ENCODE measurements at places on chromosomes 5 and 9. TPM values are rescaled to one million over a fixed set of nuclear protein-coding genes. Genes with fewer than 3 reads are reported as not detected.

- no peaks in the 10 kb centered on the region for H3K27me3 ChIP-seq
- no peaks in the 10 kb centered on the region for H3K36me3 ChIP-seq
- H3K4me1 ChIP-seq, result no peaks in the 10 kb centered on the region
Measured at GRCh38 chr5:175561085-175561484, 82.7 kb downstream of the SFXN1 start.

DNA sequence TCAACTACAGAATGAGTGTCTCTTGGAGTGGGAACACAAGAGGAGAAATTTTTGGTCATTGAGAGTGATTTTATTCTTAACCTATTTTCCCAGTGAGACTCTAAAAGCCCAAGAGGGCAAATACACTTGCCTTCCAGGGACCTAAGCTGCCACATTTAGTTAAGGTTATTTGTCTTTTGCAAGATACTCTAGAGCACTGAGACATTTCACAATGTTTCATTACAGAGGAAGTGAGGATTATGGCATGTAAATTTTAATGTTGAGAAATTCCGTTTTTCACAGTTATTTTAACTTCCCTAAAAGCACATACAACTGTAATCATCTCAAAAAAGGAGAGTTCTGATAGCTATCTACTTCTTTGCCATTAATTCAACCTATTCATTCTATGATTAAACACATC is 38.7 kb upstream of the RAB3C start:
- no peak for DNase-seq
- no peaks in the 10 kb centered on the region for H3K36me3 ChIP-seq
- H3K27ac ChIP-seq, result no peak overlapping the region
- no peak overlapping the region for H3K4me3 ChIP-seq

DNA sequence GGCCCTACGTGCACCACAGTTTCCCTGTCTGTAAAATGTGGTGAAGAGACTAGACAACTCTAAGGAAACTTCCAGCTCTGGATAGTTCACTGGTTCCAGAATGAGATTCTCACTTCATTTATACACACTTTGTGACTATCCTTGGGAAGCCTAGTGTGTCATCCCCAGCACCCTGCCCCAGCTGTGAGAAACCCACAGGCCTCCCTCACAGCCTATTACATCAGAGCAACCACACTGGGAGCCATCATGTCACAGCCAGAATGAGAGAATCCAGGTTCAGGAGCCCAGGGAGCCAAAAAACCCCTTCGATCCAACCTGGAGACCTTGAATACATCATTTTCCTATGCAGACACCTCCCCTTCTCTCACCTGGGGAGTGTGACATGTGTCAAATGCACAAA is 21.0 kb upstream of the HAND1 start:
- no peak overlapping the region for H3K4me3 ChIP-seq
- H3K27me3 ChIP-seq, result no peaks in the 10 kb centered on the region
- no peaks in the 10 kb centered on the region for H3K4me1 ChIP-seq
- no peaks in the 10 kb centered on the region for H3K36me3 ChIP-seq
- DNase-seq, result no peak

The TMEM174 gene
- total RNA-seq, result not detected

DNA sequence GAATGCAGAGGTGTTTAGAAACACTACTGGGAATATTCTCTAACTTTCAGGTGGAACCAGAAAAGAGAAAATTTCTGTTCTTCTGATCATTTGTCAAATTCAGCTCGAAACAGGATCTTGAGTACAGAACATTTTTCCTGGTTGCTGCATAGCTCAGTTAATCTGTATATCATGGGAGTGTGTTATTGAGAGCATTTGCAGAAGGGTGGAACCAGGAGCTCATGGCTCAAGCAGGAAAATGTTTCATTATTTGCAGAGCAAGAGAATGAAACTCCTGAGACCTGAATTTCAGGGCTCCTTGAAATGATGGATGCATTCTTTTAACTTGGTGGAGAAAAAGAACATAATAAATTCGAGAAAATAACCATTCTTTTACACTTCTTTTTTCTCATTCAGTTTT is 97.9 kb downstream of the AOPEP start:
- no peak overlapping the region for H3K27ac ChIP-seq
- DNase-seq, result no peak
- no peaks in the 10 kb centered on the region for H3K36me3 ChIP-seq
- no peaks in the 10 kb centered on the region for H3K27me3 ChIP-seq
- no peak overlapping the region for H3K4me3 ChIP-seq

GRCh38 chr9:4959031-4959430 is 26.0 kb upstream of the JAK2 start:
- H3K4me1 ChIP-seq, result no peaks in the 10 kb centered on the region
- H3K27ac ChIP-seq, result no peak overlapping the region
- H3K36me3 ChIP-seq, result no peaks in the 10 kb centered on the region

- no peaks in the 10 kb centered on the region for H3K36me3 ChIP-seq
- peak overlapping the region; percentile 2 for H3K4me3 ChIP-seq
- H3K27me3 ChIP-seq, result no peaks in the 10 kb centered on the region
- peak overlapping the region; percentile 99 for H3K27ac ChIP-seq
- peaks cover 33% of the 10 kb centered on the region for H3K4me1 ChIP-seq
- DNase-seq, result peak; percentile 87
Measured at GRCh38 chr9:37466037-37466709, 923 bp upstream of the ZBTB5 start.

The DCAF12 gene
- total RNA-seq, result 19.1 TPM

DNA sequence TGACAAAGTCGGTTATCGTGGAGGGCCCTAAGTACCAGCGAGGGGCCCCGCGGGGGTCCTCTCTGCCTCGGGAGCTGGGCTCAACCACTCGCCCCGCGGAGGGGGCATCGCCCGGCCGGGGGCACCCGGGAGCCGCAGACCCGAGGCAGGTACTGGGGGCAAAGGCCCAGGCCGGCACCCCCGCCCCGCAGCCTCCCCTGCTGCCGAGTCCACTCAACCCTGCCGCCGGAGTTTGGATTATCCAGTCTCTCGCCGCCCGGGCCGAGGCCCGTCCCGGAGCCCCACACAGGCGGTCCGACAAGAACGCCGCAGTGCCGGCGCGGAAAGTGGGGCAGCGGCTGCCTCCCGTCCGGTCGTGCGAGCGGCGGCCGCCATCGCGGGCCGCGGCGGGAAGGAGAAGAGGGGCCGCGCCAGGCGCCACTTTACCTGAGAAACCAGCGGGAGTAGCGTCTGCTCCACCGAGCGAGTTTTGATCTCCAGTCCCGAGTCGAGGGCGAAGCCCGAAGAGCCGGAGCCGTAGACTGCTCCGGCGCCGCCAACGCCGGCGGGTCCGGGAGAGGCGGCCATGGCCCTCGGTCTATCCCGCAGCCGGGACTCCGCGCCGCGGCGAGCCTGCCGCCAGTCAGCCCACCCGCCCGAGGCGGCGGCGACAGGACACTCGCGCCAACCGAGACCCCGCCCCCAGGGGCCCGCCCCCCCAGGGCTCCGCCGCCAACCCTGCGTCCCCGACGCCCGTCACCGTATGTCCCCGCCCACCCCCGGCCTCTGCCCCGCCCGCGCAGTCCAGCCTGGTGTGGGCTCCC is at the start of gene CTNNAL1:
Gene CTNNAL1, minus strand, starts transcription at position 624 of the 803 bp plus-strand sequence. Its CDS starts 57 bp downstream, at position 567.
- DNase-seq, result peak; percentile 97
- no peaks in the 10 kb centered on the region for H3K36me3 ChIP-seq
- peak within 1 kb of the TSS; percentile 94 for H3K27ac ChIP-seq
- H3K4me3 ChIP-seq, result peak within 1 kb of the TSS; percentile 56
- no peaks in the 10 kb centered on the region for H3K27me3 ChIP-seq

The FLT4 gene
- 7.5 TPM for total RNA-seq

DNA sequence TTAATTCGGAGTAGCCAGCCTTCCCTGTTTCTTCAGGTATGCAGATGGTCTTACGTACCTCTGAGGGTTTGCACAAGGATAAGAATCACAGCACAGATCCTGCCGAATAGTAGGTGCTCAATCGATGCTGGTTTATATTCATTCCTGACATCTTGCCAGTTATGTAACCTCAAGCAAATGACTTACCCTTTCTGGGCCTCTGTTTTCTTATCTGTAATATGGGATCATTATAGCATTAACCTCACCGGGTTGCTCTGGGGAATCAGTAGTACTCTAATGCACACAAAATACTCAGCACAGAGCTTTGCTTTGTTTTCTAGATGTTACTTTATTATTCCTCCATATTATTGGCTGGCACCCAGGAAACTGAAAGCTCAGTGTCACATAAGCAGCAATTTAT is 7.7 kb upstream of the NR5A1 start:
- peaks cover 5% of the 10 kb centered on the region for H3K4me1 ChIP-seq
- H3K36me3 ChIP-seq, result no peaks in the 10 kb centered on the region
- no peak for DNase-seq
- no peak overlapping the region for H3K27ac ChIP-seq

DNA sequence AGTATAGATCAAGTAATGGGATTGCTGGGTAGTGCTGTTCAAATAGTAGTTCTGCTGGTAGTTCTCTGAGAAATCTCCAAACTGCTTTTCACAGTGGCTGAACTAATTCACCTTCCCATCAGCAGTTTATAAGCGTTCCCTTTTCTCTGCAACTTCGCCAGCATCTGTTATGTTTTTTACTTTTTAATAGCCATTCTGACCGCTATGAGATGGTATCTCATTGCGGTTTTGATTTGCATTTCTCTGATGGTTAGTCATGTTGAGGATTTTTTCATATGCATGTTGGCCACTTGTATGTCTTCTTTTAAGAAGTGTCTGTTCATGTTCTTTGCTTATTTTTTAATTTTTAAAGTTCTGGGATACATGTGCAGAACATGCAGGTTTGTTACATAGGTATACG is 279.2 kb upstream of the NREP start:
- H3K27me3 ChIP-seq, result no peaks in the 10 kb centered on the region
- no peaks in the 10 kb centered on the region for H3K36me3 ChIP-seq
- no peak overlapping the region for H3K27ac ChIP-seq
- DNase-seq, result no peak
- no peak overlapping the region for H3K4me3 ChIP-seq

The C9orf153 gene
- 7.6 TPM for total RNA-seq

DNA sequence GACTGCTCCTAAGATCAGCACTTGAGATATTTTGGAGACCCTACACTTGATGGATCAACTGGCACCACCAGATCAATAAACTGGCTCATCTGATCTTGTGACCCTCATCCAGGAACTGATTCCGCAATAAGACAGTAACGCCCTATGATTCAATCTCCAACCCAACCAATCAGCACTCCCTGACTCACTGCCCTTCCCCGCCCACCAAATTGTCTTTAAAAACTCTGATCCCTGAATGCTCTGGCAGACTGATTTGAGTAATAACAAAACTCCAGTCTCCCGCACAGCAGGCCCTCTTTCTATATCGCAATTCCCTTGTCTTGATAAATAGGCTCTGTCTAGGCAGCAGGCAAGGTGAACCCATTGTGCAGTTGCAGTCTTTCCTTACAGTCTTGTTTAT is 677.0 kb downstream of the LRRC70 start:
- H3K36me3 ChIP-seq, result no peaks in the 10 kb centered on the region
- H3K4me1 ChIP-seq, result no peaks in the 10 kb centered on the region
- no peak overlapping the region for H3K27ac ChIP-seq

- no peaks in the 10 kb centered on the region for H3K36me3 ChIP-seq
- no peak for DNase-seq
- no peaks in the 10 kb centered on the region for H3K27me3 ChIP-seq
- peaks cover 8% of the 10 kb centered on the region for H3K4me1 ChIP-seq
- H3K4me3 ChIP-seq, result no peak overlapping the region
Measured at GRCh38 chr5:55538661-55539060, 3.9 kb upstream of the PLPP1 start.

DNA sequence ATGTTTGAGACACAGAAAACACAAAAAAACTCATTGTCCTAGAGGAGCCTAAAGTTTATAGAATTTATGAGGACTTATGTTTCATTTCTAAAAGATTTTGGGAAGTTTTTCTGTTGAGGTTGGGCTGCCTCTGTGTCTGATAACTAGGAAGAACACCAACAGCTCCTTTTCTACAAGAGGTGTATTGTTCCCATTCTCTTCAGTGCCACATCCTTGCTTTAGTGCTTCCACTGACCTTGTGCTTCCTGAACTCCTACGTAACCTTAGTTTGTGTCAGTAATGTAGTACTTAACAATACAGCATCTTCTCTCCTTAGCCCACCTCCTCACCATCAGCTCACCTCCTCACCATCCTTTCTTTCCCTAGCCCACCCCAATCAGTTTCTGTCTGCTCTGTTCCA is 117.3 kb upstream of the TNC start:
- no peaks in the 10 kb centered on the region for H3K27me3 ChIP-seq
- H3K4me3 ChIP-seq, result no peak overlapping the region
- H3K36me3 ChIP-seq, result no peaks in the 10 kb centered on the region

DNA sequence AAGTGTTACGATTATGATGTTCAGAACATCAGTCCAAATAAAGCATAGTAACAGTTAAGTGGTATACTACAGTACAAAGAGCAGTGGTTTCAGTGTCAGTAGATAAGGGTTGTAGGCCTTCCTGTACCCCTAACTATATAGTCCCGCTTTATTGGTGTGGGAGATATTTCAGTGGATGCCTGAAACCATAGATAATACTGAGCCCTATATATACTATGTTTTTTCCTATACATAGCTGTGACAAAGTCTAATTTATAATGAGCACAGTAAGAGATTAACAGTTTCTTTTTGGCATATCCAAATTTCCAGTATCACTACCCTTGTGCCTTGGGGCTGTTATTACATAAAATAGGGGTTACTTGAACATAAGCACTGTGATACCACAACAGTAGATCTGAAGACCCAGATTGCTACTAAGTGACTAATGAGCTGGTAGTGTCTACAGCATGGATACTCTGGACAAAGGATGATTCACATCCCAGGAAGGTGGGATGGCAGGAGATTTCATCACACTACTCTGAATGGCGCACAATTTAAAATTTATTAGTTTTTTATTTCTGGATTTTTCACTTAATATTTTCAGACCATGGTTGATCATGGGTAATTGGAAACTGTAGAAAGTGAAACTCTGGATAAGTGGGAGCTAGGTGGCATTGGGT is 119.3 kb downstream of the RPS23 start:
- no peaks in the 10 kb centered on the region for H3K27me3 ChIP-seq
- H3K4me3 ChIP-seq, result no peak overlapping the region
- no peak overlapping the region for H3K27ac ChIP-seq
- DNase-seq, result no peak
- H3K4me1 ChIP-seq, result peaks cover 8% of the 10 kb centered on the region

The NR5A1 gene
- not detected for total RNA-seq

GRCh38 chr5:2903451-2904395 is 152.2 kb upstream of the IRX2 start:
- H3K4me1 ChIP-seq, result no peaks in the 10 kb centered on the region
- H3K27me3 ChIP-seq, result no peaks in the 10 kb centered on the region
- no peak for DNase-seq
- H3K36me3 ChIP-seq, result no peaks in the 10 kb centered on the region

GRCh38 chr5:71621268-71621667 is 34.1 kb downstream of the MCCC2 start:
- DNase-seq, result no peak
- no peaks in the 10 kb centered on the region for H3K4me1 ChIP-seq
- H3K27me3 ChIP-seq, result no peaks in the 10 kb centered on the region
- no peak overlapping the region for H3K27ac ChIP-seq
- no peak overlapping the region for H3K4me3 ChIP-seq

DNA sequence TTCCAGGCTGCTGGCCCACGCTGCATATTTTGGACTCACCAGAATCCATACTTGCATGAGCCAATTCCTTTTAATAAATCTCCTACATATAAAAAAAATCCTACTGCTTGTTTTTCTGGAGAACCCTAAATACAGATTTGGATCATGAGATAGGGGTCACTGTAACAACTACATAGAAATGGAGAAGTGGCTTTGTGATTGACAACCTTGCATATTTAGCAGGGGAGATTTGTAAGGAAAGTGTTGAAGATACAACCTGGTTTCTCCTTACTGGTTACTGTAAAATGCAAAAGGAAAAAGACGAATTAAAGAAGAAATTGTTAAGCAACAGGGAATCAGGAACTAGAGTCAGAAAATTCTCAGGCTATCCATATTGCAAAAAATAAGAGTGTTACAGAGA is 74.8 kb downstream of the HABP4 start:
- H3K4me1 ChIP-seq, result no peaks in the 10 kb centered on the region
- H3K27ac ChIP-seq, result no peak overlapping the region
- no peaks in the 10 kb centered on the region for H3K27me3 ChIP-seq
- no peak overlapping the region for H3K4me3 ChIP-seq
- no peak for DNase-seq

Measured in body of pancreas (tissue), 4 donors.